ENCODE measurements at places on chromosomes 7 and 10. TPM values are rescaled to one million over a fixed set of nuclear protein-coding genes. Genes with fewer than 3 reads are reported as not detected.

ITGB8 gene
- 0.37 TPM for total RNA-seq

HMX3 gene
- total RNA-seq, result 0.39 TPM

IL2RA gene
- 51.7 TPM for total RNA-seq

CISD1 gene
- total RNA-seq, result 7.5 TPM

SPDYE5 gene
- total RNA-seq, result not detected

VPS37D gene
- 0.76 TPM for total RNA-seq

PLXDC2 gene
- total RNA-seq, result 3.0 TPM

KCP gene
- 1.2 TPM for total RNA-seq

ZNF33A gene
- total RNA-seq, result 41.9 TPM

SH2D4B gene
- total RNA-seq, result 0.30 TPM

TACR2 gene
- total RNA-seq, result not detected
